ENCODE measurements at places on chromosomes 3 and 15.

GRCh38 chr3:24614359-24614758 is 119.7 kb upstream of the THRB start:
- DNase-seq, result no peak

DNA sequence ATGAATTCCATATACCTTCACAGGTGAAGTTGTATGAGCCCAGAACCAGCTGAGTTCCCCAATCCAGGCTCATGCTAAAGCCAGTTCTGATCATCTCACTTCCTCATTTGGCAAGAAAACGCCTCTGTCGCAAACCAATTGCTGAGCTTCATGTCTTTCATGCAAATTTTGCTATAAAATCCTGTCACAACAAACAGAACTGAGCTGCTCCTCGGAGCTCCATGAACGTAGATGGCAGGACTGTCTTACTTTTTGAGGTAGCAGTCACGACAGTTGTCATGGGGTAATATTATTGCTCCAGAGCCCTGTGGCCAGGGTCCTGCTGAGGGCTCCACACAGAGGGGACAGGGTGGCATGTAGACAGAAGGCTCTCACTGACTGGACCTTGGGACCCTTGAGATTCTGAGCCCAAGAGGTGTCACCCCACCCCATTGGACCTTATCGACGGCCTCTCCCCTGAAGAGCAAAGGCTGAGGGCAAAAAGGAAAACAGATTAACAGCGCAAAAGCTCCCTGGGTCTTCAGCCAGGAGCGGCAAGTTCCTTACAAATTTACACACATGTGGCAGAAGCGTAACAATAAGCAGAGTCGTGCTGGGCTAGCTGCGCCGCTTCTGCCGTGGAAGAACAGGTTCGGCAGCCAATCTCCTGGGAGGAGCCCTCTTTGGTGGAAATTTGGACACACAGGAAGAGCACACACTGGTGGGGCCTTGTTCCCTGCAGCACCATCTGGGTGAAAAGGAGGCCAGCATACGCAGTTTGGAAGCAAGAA is 249.2 kb downstream of the OPA1 start:
- no peak for DNase-seq

DNA sequence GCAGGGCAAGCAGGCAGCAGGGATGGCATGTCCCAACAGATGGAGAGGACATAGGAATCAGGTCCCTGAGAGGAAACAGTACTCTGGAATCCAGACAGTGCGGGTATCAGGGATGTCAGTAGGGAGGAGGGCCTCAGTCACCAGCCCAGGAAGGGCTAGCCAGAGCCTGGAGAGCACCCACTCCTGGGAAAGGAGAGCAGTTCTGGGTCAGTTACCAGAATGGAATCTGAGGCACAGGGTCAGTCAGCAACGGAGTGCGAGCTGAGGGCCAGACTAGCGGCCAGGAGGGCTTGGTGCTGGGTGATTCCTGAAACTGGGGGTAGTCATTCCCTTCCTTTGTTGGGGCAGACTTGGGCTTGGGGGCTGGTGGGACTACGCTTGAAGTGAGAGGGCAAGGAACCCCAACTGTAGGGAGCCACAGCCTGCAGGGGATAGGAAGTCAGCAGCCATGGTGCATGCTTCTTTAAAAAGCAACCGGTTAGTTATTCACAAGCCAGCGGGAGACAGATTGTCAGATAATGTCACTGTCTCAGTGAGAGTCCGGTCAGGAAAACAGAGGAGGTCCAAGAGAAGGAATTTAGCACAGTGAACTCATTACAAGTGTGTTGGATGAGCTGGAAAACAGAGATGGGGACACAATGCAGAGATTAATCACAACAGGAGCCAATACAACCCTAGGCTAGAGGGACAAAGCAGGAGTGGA is 27.9 kb downstream of the PLA1A start:
- no peak for DNase-seq

- DNase-seq, result no peak
These were observed 266 bp upstream of the ZBTB47 start for GRCh38 chr3:42653303-42653559.

DNA sequence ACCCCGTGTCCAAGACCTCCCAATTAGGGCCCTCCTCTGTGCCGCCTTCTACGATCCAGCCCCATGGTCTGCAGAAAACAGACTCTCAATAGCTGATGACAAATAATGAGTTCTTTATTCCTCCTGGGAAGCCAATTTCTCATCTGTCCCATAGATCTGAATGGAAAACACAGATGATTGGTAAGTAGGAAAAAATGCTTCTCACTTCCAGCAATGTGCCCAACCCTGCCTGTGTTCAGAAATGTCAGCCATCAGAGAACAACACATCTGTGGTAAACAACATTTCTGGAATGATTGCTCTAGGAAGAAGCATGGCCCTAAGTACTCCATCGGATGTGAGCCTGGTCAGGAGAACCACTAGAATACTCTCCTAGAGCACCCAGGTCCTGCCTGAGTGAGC is 240.5 kb upstream of the HES1 start:
- no peak for DNase-seq

DNA sequence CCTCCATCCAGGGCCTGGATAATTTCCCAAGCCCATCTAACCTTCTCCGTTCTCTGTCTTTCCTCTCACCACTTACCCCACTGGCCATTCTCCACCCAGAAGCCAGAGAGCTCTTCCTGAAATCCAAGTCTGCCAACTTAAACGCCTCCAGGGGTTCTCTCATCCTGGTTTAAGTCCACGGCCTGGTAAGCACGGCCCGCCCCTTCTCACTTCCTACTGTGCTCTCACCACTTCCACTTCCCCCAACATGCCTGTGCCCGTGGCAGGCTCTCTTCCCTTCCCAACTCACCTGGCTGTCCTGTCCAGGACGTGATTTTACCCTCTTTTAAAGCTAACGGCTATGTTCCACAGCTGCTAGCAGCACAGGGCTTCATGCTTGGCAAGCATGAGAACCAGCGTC is 1.7 kb upstream of the CX3CR1 start:
- no peak for DNase-seq

GRCh38 chr15:23561914-23562313 is 3.6 kb upstream of the MKRN3 start:
- no peak for DNase-seq

DNA sequence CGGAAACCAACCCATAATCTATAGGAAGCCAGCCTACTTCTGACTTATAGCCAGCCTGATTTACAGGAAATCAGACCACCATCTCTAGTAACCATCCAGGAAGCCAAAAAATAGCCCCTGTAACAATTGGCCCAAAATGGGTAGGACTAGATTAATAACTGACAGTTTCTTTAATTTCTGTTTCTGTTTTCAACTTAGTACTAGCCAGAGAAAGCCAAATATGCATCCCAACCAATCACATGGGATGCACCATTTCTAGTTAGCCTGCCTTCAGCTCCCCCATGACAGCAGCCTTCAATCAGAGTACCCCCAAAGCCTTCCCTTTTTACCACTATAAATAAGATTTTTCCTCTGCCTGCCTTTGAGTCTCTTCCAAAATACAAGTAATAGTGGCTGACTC is 239.1 kb upstream of the GADL1 start:
- no peak for DNase-seq
